HL-60 (cell line): ENCODE measurements at places on chromosomes 2 and 18.

DNA sequence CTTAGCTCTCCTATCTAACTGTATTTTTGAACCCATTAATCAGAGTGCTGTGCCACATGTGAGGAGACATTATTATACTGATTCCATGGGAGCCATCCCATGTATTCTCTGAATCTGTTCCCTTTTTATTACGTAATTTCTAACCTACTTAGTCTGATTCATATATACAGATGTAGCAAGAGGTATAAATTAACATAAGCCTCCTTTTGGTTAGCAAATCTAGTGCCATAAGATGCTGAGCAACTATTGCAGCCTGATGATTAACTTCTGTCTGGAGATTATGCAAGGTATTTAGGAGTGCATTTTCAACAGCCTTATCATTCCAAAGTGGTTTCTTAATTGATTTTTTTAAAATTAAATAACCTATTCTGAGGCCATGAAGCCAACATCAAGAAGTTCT, 114.1 kb upstream of the MSH2 start:
- DNase-seq, result peak; percentile 80

DNA sequence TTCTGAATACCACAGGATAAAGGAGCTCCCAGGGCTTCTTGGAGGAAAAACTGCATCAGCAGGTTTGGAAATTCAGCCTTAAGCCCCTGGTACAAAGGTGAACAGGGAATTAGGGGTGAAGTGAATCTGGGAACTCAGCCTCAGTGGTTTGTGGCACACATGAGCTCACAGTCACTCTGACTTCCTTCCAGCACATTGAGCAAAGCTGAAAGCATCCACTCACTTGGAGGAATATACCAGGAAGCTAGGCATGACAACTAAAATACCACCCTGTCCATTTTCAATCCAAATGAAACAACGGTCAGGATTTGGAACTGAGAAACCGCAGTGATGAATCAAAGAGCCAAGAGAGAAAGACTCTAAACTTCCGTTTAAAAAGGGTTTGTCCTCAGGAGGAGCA, 216.1 kb downstream of the ICOS start:
- no peak for DNase-seq

GRCh38 chr2:29894822-29895614, 26.4 kb downstream of the ALK start:
- DNase-seq, result no peak

DNA sequence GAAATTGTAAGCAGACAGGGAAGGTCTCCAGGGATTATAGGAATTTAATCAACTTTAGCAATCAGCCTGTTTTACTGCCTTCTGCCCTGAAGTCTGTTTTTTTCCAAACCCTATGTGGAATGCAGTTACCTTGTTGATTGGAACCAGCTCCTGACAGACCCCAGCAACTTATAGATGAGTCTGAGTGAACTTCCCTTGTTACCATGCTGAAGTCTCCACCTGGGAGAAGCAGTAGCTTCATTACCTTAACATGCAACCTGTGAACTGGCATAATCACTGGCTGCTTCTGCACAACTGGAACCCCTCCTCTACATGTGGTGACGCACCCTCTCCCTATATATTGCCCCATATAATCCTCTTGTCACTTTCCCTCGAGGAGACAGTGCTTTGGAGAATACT, 226.3 kb upstream of the SPOPL start:
- no peak for DNase-seq

DNA sequence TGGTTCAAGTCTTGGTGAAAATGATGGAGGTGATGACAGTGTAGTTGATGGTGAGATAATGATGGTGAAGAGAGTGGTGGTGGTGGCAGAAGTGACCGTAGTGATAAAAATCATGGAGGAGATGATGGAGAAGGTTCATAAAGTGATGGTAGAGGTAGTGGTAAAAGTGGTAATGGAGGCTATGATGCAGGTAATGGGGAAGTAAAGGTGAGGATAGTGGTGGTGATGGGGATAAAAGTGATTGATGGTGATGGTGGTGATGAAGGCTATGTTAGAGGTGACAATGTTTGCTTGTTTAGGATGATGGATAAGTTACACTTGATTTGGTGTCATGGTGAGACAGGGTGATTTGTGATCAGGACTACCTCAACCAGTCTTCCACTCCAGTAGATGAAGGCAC, 268.9 kb downstream of the DYSF start:
- DNase-seq, result no peak

- peak; percentile 5 for DNase-seq
Observed at GRCh38 chr2:212777020-212777491, 238.5 kb upstream of the ERBB4 start.

DNA sequence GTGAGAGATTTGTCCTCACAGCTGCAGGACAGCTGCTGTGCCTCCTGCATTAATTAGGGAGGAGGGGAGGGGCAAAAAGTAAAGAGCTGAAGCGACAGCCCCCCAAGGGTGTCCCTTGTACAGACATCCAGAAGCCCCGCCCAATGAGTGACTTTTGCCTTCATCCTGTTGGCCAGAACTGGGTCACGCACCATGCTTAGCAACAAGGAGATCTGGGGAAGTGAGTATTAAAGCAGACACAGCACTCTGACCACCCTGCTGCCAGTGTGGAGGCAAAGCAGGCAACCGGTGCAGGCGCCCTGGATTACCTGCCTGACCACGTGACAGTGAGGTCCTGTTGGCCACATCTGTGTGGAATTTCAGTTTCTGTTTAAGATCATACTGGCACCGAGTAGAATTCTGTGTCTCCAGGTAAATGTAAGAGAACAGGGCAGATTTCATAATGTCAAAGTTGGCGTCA, 21.5 kb upstream of the BIN1 start:
- no peak for DNase-seq

DNA sequence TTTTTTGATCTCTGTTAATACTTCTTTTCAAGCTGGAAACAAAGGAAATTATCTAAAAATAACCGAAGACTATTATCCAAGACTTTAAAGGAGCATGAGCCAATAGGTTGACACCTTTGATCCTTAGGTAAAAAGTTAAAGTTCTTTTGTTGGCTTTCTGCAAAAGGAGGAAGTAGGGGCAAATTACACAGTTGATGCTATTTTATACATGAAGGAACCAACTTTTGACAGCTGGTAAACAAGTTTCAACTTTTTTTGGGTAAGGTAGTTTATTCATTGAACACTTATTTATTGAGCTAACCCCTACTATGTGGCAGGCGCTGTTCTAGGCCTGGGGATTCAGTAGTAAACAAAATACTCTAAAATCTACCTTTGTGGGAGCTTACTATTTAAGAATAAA, 66.6 kb upstream of the ZEB2 start:
- no peak for DNase-seq

GRCh38 chr2:177641331-177641730, 248.8 kb downstream of the AGPS start:
- DNase-seq, result no peak

GRCh38 chr18:40314199-40314598, 1640.8 kb upstream of the PIK3C3 start:
- no peak for DNase-seq

GRCh38 chr2:187271825-187272224, 176.2 kb downstream of the CALCRL start:
- no peak for DNase-seq

GRCh38 chr2:28052691-28053090, 162.2 kb downstream of the BABAM2 start:
- no peak for DNase-seq

DNA sequence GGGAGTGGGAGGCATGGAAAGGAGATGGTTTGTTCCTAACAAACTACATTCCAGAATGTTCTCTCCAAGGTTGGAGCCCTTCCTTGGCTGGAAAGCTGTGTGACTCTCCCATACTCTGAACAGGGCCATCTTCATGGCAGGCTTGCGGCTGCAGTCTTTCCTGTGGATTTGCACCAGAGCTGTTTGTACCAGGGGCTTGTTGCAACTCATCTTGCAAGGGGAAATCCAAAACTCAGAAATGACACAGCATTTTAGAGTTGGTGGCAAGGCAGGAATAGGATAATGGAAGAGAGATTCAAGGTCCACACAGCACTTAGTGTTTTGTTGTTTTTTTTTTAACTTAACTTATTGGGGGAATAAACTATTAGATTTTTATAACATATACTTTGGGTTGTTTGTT, 73.7 kb upstream of the ZNF516 start:
- peak; percentile 74 for DNase-seq

- DNase-seq, result no peak
Observed at GRCh38 chr2:119397196-119397595, 30.4 kb downstream of the DBI start.

- no peak for DNase-seq
Observed at GRCh38 chr2:143937723-143938350, 582.1 kb downstream of the ZEB2 start.

DNA sequence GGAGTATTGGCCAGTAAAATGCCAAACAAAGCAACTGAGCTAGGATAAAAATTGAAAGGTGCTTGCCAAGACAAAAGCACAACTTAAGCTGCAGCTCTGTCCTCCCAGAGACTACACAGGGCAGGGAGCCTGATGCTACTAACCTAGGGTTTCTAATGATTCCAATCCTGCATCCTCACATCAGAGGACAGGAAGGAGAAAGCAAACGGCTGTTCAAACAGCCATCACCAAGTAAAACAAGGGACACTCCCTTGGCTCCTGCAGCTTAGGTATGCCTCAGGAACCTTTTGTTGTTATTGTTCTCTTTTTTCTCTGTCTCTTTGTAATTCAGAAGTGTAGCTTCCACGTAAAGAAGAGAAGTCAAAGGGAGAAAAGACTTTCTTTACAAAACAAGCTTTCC, 99.5 kb downstream of the TCF4 start:
- no peak for DNase-seq

DNA sequence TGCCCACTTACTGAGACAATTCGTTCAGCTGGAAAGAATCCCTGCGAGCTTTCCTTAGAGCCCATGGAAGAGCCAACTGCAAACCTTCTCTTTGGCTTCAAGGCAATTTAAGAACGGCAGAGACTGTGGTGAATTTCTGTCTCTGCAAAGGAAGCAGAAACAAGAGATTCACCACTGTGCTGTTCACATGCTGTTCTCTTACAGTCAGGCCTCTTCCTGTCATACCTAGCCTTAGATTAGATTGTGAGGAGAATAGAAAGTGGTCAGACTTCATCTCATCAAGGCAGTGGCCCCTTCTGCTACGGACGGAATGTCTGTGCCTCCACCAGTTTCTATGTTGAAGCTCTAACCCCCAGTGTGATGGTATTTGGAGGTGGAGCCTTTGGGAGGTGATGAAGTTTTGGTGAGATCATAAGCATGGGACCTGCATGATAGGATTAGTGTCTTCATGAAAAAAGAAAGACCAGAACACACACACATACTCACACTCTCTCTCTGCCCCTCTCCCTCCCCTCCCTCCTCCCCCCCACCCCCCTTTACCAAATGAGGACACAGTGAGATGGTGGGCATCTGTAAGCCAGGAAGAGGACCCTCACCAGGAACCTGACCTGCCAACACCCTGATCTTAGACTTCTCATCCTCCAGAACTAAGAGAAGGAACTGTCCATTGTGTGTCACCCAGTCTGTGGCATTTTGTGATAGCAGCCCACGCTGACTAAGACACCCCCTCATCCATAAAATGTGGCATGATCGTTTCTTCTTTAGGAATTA, 45.6 kb upstream of the NRP2 start:
- no peak for DNase-seq

DNA sequence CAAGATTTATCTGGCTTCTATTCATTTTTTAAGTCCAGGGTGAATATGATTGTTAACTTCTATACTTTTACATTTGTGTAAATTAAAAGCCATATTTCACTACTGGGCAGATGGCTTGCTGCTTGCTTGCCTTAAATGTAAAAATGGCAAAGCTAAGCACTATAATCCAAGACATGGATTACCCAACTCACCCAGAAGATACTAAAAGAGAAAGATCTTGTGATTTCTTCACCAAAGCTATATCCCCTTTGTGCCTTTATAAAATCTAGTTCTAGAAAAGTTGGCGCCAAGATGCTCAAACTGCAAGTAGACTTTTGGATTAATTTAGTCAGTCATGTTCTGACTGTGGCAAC, 48.7 kb upstream of the PKDCC start:
- no peak for DNase-seq

DNA sequence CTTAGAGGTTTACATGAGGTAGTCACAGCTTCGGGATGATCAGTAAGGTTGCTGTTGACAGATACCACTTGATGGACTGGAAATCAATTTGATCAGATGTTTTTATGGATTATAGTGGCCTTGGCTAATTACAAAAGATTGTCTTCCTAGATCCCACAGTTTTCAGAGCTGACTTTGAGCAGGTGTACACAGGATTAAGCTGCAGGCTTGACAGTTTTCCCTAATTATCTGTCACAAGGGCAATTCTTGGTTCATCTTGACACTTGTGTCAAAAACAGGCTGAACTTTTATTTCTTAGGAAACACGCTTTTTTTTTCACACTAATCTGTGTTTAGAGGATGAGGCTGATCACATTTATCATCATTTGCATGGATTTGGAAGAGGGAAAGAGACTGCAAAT, 824.0 kb upstream of the PIK3C3 start:
- DNase-seq, result no peak

DNA sequence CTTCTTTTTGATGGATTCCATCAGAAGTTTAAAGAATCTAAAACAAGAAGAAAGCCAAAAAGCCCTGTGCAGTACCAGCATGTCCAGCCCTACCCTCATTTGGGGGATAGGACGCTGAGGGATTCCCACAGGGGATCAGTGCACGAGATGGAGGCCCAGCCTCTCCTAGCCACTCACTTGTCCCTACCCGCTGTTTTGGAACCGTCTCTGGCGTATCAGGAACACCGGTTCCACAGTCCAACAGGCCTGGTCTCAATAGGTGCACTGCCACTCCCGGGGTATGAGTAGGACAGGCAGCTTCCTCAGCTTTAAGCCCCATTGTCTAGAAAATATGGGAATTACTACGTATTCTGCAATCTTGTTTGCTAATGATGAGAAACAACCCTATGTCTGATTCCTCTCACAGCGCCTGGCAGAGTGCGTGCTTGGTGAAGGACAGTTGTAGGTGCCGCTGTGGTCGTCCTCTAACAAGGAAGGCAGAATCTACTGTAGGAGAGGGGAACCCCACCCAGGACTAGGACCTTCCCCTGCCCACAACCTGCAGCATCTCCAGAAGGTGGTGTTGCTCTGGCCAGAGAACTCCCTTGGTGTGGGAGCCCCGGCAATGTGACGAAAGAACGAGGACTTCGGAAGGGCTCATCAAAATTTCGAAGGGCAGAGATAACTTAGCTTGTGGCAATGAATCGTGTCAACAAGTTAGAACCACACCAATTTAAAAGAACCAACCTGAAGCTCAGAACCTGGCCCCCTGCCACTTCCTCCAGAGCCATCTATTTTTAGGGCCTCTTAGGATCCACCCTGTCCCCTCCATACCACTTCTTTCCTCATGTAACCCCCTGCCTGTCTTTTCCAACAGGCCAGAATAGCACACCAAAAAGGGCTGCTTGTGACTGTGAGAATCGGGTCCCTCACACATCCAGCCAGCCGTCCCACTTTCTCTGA, 71.7 kb downstream of the POLR1A start:
- DNase-seq, result no peak
